Bone marrow (tissue), 2 donors: ENCODE measurements at places on chromosomes 4 and X.

- DNase-seq, result no peak
These were observed 39.7 kb downstream of the RASGEF1B start for GRCh38 chr4:81431971-81432370.

GRCh38 chrX:55638933-55639332 is 15.7 kb downstream of the FOXR2 start:
- no peak for DNase-seq

GRCh38 chr4:39124885-39125599 is 57.3 kb upstream of the WDR19 start:
- no peak for DNase-seq

GRCh38 chr4:38084877-38085711 is 124.9 kb downstream of the PTTG2 start:
- no peak for DNase-seq

- DNase-seq, result no peak
These were observed 192.7 kb upstream of the NUDT6 start for GRCh38 chr4:123114915-123115756.

- no peak for DNase-seq
These were observed 482.1 kb upstream of the CPEB2 start for GRCh38 chr4:14520171-14520570.

DNA sequence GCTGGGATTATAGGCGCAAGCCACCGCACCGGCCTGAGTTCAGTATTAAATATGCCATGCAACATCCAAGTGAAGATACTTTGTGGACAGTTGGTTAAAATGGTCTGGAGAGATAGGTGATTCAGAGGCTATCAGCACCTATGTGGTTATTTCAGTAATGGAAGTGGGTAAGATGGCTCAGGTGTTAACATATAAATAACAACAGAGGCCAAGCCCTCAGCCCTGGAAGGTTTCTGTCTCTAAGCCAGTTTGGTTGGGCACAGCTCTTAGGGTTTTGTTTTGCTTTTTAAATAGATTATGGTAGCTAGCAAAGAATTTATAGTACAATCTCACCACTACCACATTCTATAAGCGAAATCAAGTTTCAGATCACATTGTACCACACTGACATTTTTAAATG is 16.6 kb downstream of the FAM114A1 start:
- DNase-seq, result no peak

DNA sequence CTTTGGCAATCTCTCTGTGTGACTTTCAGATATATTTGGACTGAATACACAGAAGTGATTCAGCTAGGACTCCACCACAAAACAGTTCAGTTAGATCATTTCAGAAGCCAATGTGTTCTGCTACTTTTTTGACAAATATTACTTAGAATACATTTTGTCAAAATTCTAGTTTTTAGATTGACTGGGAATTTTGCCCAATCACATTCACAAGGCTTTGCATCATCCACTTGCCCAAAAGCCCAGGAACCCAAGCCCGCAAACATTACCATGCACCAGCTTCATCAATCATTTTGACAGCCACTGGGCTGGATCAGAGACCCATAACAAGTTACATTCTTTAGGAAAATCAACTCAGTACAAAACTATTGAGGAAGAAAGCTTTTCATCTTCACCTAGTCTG is 256.6 kb upstream of the NDST3 start:
- no peak for DNase-seq

DNA sequence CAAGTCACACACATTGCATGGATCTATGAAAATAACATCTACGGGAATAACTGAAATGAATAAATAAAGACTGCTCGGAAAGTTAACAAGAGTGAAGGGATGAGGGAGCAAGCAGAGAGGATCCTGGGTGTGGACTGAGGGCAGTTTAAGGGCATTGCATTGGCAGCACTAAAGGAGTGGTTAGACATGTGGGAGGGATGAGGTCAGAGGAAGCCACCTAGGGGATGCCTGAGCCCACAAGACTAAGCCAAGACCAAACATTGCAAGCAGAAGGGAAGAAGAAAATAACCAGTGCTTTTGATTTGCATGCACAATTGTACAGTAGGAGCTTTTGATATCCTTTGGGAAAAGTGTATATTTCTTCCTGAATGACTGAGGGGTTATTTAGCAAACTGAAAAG is 106.1 kb downstream of the MSL3 start:
- DNase-seq, result no peak

DNA sequence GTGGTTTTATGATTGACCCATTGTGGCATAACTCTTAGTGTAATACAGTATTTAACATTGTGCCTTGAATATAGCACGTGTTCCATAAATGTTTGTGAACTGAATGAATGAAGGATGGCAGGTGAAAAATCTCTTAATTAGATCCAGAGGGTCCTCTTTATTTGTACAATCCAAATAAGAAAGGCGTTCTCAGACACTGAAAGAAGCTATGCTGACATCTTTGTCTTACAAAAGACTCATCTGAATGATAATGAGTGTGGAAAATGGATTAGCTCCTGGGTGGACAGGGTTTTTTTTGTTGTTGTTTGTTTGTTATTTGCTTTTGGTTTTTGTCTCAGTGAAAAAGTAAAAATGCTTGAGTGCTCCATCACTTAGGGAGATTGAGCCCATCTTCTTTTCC is 62.7 kb downstream of the NEUROG2 start:
- DNase-seq, result no peak

GRCh38 chr4:88230461-88230891 is 53.9 kb downstream of the PPM1K start:
- no peak for DNase-seq

- no peak for DNase-seq
These were observed 84.7 kb upstream of the NDST3 start for GRCh38 chr4:117949621-117950020.

DNA sequence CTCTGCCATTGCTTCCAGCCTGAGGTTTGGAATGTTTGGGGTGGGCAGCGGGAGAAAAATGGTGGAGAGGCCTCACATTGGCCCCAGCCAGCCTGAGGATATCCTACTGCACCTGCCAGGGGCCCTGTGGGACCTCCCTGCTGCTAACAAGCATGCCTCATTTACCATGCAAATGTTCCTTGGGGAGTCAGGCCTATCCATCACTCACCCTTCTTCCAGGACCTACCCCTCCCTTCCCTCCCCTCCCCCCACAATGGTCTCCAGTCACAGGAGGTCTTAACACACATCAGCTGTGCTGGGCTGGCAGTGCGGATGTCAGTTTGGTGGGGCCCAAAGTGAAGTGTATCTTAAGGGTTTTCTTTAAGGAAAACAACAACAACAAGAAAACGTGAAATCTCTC is 139.2 kb downstream of the SHOX start:
- no peak for DNase-seq

GRCh38 chr4:172995704-172996103 is 172.9 kb upstream of the GALNT7 start:
- no peak for DNase-seq

DNA sequence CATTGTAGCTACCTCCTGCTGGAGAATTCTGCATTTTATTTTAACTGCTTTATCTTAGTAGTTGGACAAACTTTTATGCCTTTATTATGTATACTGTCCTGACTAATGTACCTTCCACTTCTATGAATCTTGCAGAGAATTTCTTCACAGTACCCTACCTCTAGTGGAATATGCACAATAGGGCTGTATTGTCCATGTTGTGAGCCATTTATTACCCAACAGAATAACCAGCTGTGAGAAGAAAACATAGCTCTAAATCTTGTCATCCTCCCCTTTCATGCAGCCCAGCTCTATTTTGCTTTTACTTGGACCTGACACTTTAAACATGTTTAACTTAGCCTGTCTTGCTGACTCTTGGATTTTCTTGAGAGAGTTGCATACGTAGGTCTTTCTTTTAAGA is 56.2 kb downstream of the MCUB start:
- DNase-seq, result no peak

- no peak for DNase-seq
These were observed 119.3 kb downstream of the RASGEF1B start for GRCh38 chr4:81352446-81352835.

DNA sequence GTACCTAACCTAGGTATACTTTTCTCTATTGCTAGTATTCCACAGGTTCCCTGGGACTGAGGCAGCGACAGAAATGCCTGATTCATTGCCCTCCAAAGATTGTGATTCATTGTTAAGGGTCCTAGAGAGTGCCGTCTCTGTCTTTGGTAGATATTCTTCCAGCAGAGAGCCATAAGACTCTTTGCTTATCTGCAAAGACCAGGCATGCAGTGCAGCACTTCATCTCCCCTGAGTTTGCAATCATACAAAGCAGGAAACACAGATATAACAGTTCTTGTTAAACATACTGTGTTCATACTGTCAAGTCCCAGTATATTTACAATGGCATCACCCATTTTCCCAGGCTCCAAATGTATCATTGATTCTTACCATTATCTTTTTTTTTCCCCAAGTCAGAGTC is 47.7 kb downstream of the KLF8 start:
- no peak for DNase-seq

DNA sequence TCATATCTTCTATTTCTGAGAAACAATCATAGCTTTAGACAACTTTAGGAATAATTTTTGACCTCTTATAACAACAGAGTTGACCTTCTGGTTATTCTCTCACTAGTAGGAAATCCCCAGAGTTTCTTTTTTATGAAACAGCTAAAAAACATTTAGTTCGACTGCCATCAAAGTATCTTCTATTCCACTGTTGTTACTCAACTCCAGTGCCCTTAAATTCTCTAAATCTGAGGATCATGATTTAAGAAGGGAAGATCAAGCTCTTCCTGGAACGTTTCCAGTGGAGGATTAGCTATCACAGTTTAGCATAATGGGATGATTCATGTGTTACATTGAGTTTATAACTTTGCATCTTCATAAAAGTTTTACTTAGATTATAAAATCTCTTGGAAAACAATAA is 134.9 kb upstream of the VEGFC start:
- DNase-seq, result no peak

DNA sequence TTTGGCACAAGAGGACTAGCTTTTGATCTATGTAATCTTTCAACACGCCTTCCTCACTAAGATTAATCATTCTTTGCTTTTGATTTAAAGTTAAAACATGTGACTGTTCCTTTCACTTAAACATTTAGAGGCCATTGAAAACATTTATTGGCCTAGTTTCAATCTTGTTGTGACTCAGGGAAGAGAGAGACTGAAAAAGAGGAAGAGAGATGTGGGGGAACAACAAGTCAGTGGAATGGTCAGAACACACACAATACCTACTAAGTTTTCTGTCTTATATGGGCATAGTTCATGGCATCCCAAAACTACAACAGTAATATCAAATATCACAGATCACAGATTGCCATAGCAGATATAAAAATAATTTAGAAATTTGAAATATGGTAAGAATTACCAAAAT is 812.9 kb upstream of the AGA start:
- DNase-seq, result no peak

DNA sequence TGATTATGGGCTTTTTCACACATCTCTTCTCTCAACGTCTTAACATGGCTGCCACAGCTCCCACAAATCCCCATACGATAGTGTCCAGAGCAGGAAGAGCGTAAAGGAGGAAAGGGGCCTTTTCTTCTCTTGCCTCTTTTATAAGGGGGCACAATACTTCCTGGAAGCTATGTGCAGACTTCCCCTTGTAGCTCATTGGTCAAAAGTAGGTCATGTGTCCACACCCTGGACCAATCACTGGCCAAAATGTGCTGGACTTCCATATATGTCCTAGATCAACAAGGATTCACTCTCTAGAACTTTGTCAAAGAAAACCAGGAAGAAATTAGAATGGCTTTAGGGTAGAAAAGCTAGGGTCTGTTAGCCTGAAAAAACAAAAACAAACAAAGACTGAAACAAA is 26.7 kb downstream of the STK32B start:
- DNase-seq, result no peak

DNA sequence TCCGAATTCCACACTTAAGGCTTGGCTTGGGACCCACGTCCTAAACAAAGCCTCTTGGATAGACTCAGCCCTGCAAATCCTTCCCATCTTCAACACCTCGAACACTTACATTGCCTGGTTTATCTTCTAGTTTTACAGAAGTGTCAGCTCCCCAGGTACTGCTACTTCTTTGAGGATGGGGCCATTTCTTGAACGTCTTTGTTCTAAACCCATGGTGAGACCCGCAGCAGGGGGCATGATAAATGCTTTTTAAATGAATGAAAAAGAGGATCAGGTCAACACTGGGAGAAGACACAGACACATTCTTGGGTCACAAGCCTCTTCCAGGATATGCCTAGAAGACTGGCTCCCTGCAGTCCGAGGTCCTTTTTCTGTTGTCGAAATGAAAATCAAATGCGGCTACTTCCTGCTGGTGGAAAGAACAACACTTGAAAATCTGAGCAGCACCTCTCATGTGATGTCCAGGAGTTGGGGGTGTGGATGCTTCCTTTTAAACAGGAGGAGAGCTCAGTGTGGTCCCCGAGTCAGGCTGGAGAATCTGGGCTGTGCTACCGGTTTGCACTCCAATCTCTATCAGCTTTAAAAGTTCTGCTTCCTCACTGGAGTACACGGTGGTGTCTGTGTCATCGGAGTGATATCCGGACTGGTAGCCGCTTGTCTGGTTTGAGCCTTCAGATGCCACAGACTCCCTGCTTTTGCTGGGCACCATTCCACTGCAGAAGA is 45.8 kb downstream of the KDR start:
- DNase-seq, result no peak

DNA sequence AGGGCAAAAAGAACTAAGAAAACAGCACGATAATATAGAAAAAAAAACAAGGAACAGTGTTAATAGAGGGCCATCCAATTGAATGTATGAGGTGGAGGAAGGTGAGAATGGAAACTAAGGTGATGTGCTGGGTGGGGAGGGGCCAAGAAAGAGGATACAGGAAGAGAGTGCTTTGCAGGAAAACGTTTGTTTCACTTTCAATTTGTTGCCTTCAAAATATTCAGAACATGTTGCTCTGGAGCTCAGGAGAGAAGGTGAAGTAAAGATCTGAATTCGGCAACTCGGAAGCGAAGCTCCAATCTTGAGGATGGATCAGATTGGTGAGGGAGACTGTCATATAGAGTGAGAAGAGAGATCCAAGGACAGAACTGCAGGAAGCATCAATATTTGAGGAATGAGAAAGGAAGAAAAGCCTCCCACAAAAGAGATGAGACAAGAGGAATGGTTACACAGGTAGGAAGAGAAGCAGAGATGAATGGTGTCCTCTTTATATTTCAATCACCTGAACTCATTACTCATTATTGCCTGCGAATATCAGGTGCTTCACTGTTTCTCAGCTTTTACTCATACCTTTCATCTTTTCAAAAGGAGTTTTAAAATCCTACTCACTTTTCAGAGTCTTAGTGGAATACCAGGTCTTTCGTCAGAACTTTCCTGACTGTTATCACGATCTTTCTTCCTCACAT is 14.7 kb upstream of the SEC24D start:
- DNase-seq, result no peak

DNA sequence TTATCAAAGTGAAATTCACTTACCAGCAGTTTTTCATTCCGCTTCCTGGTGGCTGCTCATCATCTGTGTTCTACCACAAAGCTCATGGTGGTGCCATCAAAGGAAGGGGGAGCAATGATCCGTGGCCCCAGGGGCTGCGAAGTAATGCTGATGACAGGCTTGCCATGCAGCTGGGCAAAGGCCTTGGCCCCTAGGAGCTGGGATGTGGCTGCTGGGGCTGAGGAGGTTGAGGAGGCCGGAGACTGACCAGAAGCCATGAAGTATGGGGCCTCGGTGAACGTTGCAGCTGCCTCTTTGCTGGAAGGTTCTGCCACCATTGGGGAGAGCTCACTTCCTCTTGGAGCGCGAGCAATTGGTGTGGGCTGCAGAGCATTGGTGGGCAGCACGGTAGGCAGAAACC is 8.4 kb downstream of the C4orf54 start:
- DNase-seq, result no peak
